Left ventricle myocardium superior (tissue), 1 donor: ENCODE measurements at places on chromosomes 6 and 20. TPM values are rescaled to one million over a fixed set of nuclear protein-coding genes. Genes with fewer than 3 reads are reported as not detected.

DNA sequence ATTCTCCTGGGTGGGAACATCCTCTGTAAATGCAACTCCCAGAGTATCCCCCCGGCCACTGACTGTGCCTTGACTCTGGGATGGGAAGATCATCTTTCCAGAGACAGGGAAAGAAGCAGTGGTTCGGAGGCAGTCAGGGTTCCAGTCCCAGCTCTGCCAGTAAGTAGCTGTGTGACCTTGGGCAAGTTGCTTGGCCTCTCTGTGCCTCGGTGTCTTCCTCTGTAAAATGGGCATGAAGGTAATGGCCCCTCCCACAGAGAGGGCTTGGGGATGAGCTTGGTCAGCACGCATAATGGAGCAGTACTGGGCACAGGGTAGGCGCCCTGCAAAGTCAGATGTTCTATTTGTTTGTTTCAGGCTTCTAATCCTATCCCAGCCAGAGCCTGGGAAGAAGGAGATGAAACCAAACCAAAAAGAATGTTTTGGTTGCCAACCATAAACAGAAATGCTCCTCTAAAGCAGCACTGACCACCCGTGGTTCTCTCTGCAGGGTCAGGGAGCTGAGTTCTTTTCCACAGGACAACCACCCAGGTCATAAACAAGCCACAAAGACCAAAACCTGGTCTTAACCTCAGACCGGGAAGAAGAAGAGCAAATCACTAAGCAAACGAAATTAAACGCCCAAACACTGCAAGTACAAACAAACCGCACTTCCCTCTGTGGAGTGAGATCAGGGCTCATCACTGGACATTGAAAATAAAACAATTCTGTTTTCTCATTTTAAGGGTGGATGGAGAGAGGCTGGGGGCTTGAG is 381.0 kb upstream of the SULF2 start:
- no peak for DNase-seq

DNA sequence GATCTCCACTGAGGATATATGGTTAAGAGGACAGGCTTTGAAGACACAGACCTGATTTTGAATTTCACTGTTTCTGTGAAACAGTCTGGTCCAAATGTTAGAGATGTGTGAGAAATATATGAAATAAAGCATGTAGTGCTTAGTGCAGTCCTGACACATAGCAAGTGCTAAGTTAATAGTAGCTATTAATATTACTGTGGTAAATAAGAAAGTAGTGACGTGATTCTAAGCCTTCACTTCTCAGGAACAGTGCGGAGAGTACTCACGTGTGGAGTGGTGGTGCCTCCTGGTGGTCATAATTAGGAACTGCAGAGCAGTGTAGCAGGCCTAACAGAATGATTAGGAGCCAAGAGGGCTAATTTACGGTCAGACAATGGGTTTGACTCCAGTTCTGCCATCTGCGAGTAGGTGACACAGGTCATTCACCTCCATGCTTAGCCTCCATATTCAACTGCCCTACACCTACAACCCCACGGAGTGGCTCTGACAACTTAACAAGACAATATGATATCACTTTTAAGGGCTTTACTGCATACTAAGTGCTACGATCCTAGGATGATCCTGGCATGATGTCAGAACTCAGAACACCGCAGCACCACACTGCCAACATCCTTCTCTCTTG is 106.2 kb downstream of the JPH2 start:
- peak; percentile 67 for DNase-seq

DNA sequence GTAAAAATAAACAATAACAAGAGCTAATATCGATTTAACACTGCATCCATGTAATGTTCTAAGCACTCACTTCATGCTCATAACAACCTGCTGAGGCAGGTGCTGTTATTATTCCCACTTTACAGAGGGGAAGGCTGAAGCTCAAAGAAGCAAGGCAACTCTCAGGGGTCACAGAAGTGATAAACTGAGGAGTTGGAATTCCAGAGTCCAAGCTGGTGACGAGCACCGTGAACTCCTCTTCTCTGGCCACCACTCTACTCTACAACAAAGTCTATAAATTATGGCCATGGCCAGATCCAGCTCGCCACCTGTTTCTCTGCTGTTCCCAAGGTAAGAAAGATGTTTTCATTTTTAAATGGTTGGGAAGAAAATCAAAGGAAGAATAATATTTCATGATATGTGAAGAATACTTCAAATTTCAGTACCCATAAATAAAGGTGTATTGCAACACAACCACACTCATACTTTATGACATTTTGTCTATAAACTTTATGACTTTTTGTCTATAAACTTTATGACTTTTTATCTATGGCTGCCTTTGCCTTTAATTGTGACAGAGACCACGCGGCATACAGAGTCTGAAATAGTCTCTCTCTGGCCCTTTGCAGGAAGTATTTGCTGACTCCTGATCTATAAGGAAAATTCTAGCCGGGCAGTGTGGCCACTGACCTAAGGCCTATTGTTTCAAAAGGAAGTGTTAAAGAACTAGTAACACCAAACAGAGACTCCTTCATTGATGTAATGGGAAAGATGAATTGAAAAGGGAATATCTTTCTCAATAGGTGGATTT is 113.2 kb upstream of the KCNG1 start:
- DNase-seq = no peak

- DNase-seq = no peak
These were observed 72.4 kb upstream of the BTBD3 start for GRCh38 chr20:11845340-11845739.

DNA sequence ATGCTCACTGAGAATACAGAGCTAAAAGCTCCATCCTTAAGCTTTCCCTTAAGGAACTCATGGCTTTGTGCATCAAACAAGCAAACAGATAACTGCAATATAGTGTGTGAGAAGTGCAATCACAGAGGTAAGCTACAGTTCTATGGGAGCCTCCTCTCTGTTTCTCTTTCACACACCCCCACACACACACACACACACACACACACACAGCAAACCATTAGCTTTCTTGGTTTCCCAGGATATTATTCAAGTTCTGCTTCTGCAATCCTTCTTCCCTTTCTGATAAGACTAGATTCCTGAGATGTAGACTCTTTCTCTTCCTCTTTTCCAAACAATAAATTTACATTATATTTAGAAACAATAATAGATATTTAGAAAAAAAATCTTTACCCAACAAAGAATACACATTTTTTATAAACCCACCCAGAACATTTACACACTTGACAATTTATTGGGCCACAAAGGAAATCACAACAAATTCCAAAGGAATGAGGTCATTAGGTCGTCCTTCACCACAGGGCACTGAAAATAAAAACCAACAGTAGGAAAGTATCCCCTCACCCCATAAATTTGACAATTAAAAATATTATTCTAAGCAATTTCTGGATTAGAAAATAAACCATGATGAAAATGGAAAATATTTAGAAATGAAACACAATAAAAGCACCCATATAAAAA is 9.3 kb upstream of the GFOD1 start:
- DNase-seq = no peak

DNA sequence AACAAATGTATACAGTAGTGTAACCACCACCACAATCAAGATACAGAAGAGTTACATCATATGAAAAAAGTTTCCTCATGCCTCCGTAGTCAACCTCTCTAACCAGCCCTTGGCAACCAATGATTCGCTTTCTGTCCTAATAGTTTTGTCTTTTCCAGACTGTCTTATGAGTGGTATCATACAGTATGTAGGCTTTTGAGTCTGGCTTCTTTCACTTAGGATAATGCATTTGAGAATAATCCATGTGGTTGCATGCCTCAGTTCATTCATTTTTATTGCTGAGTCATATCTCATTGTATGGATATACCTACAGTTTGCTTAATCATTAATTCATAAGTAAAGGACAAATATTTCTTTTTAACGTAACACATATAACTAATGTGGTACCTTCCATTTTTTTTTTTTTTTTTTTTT is 86.4 kb upstream of the RIPOR2 start:
- no peak for DNase-seq

DNA sequence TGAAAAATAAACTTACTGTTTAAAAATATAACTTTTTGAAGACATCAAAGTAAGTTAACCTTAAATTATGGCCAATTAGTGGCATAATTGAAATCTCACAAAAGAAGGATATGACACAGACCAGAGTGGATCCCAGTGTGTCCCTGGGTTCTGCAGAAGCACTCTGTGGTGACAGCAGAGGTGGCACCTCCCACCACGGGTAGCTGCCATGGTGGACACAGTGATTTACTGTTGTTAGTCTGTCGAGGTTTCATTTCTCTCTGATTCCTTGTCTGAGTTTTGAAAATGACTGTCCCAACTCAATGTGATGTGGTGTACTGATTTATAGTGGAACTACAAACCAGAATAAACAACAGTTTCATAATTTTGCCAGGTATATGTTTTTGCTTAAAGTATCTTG is 76.5 kb downstream of the TULP4 start:
- no peak for DNase-seq

- DNase-seq = no peak
These were observed 1.2 kb downstream of the GFRA4 start for GRCh38 chr20:3661814-3662665.

DNA sequence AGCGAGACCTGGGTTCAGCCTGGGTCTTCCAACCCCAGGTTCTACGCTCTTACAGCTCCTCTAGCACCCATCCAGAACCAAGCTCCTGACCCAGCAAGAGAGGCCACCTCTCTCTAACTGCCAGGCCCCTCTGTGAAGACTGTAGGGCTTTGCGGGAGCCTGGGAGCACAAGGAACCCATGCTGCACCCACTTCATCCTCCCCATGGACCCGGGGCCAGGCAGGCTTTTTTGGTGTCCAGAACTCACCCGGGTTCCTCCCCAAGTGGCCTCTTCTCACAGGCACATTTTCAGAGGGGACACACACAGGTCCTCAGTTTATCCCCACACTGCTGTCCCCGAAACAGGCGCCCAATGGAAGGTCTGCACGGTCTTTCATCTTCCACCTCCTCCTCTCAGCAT is 145.9 kb downstream of the SYNDIG1 start:
- DNase-seq = no peak

DNA sequence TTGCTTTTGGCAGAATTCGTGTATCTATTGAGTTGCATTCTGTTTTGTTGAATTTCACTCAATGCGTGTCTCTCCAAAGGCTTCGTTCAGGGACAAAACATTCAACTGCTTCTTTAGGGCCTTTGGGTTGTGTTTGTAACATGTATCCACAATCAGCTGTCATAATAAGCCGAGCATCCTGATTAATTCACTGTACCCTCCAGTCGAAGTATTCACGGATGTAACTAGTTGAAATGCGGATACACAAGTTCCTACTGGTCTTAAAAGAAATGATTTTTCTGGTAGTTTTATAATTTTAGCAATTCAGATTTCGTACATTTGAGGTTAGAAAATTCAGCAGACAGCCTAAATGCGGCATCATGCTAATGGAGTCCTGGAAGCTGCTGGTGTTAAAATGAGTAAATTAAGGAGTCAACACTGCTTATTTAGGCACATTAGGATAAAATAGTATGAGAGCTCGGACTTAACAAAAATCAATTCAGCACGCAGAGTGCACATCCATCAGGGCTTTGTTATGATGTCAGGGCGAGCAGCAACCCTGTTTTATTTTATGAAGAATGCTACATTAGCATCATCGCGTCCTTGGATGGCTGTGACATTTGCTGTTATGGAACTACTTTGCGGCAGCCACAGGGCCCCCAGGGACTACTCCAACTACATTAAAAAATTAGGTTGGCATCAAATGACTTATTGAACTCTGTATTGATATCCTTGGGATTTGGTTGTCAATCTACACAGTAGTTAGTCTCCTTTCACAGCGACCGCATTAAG is 489.3 kb upstream of the FLRT3 start:
- DNase-seq = no peak

DNA sequence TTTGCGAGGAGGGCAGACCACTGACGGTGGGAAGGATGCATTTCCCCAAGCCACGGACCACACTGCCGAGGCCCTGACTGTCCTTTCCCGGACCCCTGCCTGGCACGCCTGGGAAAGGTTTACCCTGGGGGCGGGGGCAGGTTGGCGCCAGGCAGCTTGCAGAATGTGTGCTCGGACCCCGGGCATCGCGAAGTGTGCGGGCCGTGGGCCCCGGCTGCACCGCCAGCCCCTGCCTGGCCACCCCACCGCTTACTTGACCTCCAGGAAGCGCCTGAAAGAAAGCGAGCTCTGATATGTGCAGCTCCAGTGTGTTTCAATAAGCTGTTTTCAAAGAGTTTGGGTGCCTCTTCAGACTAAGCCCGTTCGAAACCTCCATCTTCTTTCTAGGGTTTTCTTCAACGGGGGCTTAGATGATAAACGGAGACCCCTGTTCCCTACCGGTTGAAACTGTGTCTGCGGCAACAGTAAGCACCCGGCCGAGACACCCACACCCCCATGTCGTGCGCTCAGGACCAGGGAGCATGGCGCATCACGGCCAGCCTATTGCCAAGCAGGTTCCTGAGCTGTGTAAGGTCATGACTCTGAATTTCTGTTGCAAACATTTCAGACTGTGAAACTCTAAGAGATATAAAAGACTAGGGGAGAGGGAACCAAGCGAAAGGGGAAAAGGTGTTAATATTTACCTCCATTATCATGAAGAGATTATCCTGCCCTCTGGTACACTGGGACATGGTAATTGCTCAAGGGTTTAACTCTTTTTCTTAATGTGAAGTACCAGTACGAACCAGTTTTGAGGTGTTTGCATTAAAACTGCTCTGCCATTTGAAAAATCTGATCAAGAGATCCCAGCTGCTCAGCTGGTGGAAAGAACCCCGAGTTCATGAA is 231.2 kb upstream of the FOXQ1 start:
- no peak for DNase-seq

GRCh38 chr20:52869698-52870501 is 102.3 kb upstream of the TSHZ2 start:
- no peak for DNase-seq

DNA sequence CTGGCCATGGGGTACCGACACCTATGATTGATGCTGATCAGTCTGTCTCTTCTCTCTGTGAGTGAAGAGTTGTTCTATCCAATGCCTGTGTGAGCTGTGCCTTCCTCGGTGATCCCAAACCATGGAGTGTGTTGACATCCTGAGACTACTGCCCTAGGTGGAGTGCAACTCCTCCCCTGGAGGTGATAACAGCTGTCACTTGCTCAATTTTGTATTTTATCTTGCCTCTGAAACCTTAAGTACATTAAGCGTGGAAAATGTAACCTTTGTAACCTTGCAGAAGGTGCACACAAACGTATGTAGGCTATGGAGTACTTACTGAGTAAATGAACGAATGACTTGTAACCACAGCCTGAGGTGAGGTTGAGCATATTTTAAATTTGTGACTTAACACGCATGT is 256.2 kb downstream of the FNDC1 start:
- DNase-seq = no peak

LYRM4 gene
- total RNA-seq = 26.6 TPM

SYNE1 gene
- 80.8 TPM for total RNA-seq

TFAP2D gene
- total RNA-seq = not detected

CST7 gene
- total RNA-seq = 0.92 TPM

CCDC167 gene
- total RNA-seq = 26.6 TPM

PI3 gene
- total RNA-seq = 1.5 TPM

PTCRA gene
- not detected for total RNA-seq

RNF182 gene
- total RNA-seq = 0.10 TPM
